ENCODE measurements at places on chromosomes 1 and 21. TPM values are rescaled to one million over a fixed set of nuclear protein-coding genes. Genes with fewer than 3 reads are reported as not detected.

CYP4Z1 gene
- total RNA-seq = not detected

SLC44A5 gene
- 0.25 TPM for total RNA-seq

GPN2 gene
- total RNA-seq = 9.8 TPM

PTPRC gene
- total RNA-seq = not detected

CDA gene
- 4.0 TPM for total RNA-seq

CHIA gene
- total RNA-seq = not detected

PRUNE1 gene
- total RNA-seq = 4.0 TPM

CLEC20A gene
- total RNA-seq = not detected

MAP3K21 gene
- total RNA-seq = 1.7 TPM

OR2G6 gene
- not detected for total RNA-seq

OPRD1 gene
- not detected for total RNA-seq

ATPAF1 gene
- total RNA-seq = 54.0 TPM

IL10 gene
- not detected for total RNA-seq

MCOLN2 gene
- total RNA-seq = 2.7 TPM

SEC16B gene
- 3.4 TPM for total RNA-seq

QSOX1 gene
- total RNA-seq = 304 TPM

UBE2U gene
- total RNA-seq = not detected

LAD1 gene
- not detected for total RNA-seq

FCGR3A gene
- not detected for total RNA-seq

SFN gene
- total RNA-seq = 0.12 TPM

AMY1C gene
- not detected for total RNA-seq

LAMC2 gene
- total RNA-seq = 1.4 TPM

HTR6 gene
- not detected for total RNA-seq

FDPS gene
- total RNA-seq = 445 TPM

RNU1-3 gene
- total RNA-seq = under 0.01 TPM

ZYG11A gene
- 2.0 TPM for total RNA-seq

PCSK9 gene
- total RNA-seq = 1.1 TPM

UTS2 gene
- total RNA-seq = not detected

KDF1 gene
- total RNA-seq = not detected

PRKACB gene
- 17.9 TPM for total RNA-seq

GRHL3 gene
- not detected for total RNA-seq

GIPC2 gene
- total RNA-seq = 0.11 TPM

SMIM1 gene
- total RNA-seq = 0.55 TPM

CHD5 gene
- 0.11 TPM for total RNA-seq

LCE1B gene
- total RNA-seq = not detected

HSD3B2 gene
- total RNA-seq = not detected

POU2F1 gene
- 5.3 TPM for total RNA-seq

ITLN2 gene
- not detected for total RNA-seq

CLCA4 gene
- not detected for total RNA-seq

PROK1 gene
- total RNA-seq = not detected

TBX15 gene
- total RNA-seq = not detected

IGSF9 gene
- total RNA-seq = under 0.01 TPM
